ENCODE measurements at places on chromosomes 11 and 22.

DNA sequence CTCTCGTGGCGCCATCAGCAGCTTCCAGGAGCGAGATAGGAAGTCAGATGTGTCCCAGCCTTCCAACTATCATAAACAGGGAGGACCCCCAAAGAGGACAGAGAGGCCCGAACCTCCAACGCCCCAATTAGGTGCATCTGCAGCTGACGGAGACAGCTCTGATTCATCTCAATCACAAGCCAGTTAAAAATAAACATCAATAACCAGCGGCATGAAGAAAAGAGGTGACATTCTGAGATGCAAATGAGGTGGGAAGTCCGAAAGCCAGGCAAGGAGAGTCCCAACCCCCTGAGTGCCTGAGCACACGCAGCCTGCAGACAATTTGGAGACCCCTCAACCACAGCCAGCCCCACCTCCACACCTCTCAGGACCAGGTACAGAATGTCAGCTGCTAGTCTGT is 28.1 kb upstream of the IGSF9B start:
- DNase-seq = no peak

DNA sequence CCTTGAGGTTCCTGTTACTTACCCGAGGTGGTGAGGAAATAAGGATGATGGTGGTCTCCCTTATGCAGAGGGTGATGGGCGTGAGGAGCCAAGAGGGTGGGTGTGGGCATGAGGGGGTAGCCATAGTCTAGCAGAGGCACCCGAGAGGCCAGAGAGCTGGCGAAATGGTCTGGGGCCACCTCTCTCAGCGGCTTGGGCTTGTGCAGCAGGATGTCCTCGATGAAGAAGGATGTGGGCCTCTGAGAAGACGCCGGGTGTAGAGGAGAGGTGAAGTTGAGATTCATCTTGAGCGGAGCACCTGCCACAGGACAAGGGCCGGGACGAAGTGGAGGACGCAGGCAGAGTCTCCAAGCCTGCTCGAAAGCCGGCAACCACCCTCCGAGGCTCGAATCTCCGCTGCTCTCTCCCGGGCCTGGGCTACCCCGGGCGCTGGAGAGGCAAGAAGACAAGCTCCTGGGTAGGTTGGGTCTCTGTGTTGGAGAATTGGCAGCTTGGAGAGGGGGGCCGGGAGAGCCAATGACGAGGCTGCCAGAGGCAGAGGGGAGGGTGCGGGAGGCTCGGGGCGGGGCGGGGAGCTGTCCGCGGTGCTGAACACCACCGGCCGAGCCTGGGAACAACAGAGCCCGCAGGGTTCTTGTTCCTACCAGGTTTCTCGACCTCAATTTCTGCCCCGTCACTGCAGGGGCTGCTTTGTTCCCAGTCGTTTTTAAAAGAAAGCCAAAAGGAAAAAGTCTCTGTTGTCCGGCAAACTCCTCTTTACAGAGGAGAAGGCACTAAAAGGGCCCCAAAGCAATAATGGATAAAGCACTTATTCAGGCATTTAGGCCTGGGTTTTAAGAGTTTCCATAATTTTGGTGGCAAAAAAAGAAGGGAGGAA is at the start of gene BSX:
BSX (minus strand) TSS at position 447 of the 877 bp plus-strand sequence; CDS start at position 284, 163 bp downstream.
- DNase-seq = peak; percentile 34

DNA sequence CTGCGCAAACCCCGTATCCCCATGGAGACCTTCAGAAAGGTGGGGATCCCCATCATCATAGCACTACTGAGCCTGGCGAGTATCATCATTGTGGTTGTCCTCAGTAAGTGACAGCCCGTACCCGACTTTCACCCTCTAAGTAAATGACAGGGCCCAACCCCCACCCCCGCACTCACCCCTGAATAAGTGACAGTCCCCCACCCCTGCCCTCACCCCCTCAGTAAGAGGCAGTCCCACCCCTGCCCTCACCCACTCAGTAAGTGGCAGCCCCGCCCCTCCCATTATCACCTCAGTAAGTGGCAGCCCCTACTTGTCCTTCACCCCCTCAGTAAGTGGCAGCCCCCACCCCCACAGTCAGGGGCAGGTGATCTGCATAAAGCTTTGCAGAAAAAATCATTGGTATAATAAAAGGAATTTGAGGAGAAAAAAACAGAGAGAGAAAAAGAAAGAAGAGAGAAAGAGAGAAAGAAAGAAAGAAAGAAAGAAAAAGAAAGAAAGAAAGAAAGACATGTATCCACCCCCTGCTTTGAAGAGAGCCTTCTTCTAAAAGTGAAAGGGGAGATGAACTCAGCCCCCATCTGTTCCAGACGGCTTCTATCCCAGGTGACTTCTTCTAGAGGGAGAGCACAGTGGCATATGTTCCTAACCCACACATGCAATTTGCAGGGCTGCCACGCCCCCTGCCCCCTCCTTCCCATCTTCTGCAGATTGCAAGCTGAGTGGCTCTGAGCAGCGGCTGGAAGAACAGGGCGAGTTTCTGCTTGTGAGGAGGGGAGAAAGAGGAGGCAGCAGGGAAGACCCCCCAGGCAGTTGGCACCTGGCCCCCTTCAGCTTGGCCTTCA is 12.5 kb upstream of the SMIM35 start:
- DNase-seq = no peak

GRCh38 chr11:30358536-30358935 is 35.6 kb downstream of the ARL14EP start:
- DNase-seq = no peak

DNA sequence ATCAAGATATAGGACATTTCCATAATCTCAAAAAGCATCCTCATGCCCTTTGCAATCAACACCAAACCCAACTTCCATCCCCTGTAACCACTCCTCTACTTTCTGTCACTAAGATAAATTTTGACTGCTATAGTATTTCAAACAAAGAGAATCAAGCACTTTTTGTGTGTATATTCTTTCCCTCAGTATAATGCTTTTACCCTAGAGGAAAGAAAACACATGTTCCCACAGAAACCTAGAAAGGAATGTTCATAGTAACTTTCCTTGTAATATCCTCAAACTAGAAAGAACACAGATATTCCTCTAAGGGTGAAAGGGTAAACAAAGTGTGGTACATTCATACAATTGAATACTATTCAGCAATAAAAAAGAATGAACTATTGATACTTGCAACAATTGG is 5.5 kb upstream of the PATE1 start:
- DNase-seq = no peak

GRCh38 chr11:86891036-86891435 is 64.2 kb downstream of the FZD4 start:
- DNase-seq = no peak

DNA sequence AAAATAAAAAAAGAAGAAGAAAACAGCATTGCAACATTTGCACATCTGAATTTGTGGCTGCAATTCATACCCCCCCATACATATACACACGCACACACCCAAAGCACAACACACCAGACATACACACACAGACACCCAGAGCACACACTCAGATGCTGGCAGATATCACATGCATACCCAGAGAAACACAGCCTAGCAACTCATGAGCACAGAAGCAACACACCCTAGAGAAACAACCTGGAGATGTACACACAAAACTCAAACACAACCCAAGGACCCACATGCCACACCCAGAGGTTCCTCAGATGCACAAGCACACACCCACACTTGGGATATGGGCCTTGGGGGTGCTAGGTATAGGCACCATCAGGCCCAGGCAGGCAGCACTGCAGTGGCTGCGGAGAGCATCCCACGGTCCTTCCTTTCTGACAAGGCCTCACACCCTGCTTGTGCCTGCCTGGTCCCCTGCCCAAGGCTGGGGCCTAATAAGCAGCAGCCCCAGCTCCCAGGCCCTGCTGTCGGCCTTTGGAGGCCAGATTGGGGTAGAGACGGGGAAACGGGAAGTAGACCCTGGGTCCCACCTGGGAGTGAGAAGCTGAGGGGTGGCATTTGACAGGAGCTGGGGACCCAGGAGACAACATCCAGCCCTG is 3.1 kb downstream of the CST6 start:
- DNase-seq = no peak

GRCh38 chr11:35321532-35322317 is 97.6 kb downstream of the SLC1A2 start:
- DNase-seq = no peak

DNA sequence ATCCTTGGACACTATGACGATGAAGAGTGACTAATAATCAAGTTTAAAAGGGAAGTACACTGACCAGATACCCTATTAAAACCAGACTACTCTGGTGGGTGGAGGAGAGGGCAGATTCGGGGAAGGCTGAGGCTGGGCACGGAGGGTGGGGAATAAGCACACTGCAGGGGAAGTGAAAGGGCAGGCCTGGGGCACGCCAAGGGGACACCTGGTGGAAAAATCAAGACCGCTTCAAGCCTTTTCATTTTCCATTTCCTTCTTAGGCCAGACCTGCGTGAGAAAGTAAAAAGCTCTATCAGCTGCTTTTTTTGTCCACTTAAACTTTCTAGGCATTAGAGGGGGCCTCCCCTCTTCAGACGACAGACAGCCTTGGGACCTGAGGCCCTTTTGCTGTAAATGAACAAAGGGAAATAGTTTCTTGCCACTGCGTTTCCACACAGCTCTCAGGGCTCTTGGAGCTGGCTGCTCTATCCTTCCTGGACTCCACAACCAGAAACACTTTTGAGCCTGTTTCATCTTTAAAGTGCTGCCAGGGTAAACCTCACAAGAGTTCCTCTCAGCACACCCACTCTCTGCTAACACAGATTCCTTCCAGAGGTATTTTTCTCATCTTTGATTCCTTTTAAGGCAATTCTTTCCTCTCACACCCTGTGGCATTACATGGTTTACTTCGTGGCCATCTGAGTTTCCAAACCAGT is 25.0 kb upstream of the SERPIND1 start:
- DNase-seq = no peak

DNA sequence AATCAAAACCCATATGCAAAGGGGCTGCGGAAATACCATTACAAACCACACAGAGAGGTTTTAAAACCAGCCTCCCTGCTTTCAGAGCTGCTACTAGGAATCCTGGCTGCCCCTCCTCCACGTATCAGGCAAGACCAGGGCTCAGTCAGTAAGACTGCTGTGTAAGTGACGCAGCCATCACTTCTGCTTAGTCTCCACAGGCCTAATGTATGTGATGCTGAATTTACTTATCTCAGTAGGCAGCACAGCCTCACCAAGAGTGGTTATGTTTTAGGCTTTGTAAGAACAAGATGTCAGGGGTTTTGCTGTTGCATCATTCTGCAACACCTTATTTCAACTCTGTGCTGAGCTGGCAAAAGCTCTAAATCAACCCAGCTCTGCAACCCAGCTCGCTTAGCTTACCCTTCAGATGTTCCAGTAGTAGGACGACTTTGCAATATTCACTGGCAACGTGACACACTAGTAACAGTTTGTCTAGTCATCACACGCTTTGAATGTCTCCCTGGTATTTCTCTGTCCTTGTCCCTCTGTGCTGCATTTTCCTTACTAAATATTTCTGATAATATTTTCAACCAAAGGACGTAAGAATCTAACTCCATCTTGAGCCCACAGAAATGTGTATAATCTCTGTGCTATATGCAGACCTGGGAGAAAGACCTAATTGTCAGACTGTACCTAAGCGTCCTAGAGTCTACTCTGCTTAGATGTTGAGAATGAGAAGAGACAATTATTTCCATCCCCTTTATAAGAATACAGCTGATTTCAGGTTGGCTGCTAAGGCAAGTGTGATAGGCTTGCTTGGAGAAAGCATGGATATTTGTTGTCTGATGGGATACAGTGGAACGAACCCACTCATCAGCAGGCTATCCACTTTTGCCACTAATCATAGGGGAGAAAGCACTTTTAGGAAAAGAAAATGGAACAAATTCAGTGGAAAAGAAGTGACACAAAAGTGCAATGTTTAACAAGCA is 72.2 kb downstream of the LARGE2 start:
- DNase-seq = no peak

GRCh38 chr11:3783611-3784010 is 13.7 kb downstream of the NUP98 start:
- no peak for DNase-seq

DNA sequence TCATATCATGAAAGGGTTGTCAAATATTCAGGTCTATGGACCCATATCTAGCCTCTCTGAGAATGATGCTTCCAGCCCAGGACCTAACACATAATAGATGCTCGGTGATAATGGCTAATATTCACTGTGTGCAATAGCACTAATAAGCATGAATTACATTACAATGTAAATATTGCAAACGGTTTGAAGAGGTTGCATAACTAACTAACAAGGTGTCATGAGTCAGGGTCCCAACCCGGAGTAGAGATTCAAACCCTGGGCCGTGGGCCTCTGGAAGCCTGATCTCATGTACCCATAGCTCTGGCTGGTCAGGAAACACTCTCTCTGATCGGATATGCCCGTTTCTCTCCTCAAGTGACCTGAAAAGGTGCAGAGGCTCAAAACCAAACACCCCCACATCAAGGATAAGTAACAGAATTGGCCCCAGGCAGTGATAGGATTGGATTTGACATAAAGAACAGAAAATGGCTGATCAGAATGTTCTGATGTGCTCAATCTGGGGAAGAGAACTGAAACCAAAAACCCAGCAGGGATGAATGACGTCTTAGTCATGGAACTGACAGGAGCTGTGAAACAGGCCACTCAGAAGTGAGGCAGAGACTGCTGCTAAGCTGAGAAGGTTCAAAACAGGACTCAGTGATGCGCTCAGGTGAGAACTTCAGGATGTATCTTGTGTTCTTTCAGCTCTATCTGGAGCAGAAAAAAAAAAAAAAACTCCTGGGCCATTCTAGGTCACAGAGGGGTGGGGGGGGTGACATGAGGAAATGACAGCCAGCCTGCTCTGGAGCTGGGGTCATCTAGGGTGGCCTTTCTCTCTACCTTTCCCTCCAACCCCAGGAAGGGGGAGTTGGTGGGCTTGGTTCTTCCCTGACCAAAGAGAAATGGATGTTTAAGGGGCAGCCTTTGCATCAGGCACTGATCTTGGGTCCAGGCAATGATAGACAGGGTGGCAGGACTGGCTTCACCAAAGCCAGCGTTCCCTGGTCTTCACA is 6.6 kb upstream of the KCTD17 start:
- no peak for DNase-seq

DNA sequence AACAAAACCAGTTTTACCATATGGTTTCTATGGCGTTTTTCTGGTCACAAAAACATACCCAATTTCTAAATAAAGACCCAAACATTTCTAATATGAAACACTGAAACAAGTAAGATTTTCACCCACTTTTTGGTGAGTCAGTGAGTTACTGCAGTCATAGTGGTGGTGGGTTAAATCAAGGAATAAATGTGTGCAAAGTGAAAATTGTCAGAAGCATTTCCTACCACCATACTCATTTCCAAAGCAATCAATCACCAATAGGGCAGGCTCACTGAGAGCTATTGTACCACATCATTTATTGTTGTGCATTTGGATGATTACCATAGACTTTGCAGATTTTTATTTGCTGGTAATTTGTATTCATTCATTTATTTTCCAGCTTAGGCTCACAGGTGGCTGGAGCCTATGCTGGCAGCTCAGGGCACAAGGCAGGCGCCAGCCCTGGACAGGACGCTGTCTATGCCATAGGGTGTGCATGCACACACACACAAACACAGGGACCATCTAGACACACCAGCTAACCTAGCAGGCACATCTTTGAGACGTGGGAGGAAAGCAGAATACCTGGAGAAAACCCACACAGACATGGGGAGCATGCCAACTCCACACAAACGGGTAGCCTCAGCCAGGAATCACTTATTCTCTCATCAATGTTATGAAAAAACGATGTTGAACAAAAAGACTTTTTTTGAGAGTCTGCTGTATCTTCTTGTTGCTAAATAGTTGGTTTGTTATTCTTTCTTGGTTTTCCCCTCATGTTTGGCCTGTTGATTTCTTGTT is 5.1 kb downstream of the FAM118B start:
- no peak for DNase-seq

- no peak for DNase-seq
These were observed 51.1 kb downstream of the CHST1 start for GRCh38 chr11:45614196-45614828.

All from T-helper 2 cell (primary cell).